NCI-H1417 treated with DMSO at 0.1 percent for 48 hours (cell line): ENCODE measurements at places on chromosomes 11 and 22.

- no peak for DNase-seq
Measured at GRCh38 chr11:46200537-46201281, 76.8 kb upstream of the CREB3L1 start.

DNA sequence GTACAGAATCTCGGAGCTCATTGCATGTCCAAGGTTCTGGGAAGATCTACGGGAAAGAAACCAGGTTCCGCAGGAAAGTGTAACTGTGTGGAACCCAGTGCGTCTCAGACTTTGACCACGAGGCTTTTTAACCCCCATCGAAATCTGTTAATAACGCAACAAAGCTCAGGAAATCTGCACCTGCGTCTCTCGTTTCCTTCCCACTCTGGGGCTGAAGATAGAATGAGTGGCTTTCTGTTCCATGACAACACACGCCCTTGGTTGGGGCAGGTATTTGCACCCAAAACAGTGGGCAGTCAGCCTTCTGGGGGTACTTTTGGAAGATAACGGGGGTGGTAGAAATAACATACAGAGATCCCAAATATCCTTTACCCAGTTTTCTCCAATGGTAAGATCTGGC is 38.5 kb downstream of the ISX start:
- no peak for DNase-seq

GRCh38 chr22:23094695-23095681 is 24.7 kb downstream of the GNAZ start:
- DNase-seq: no peak

GRCh38 chr11:127454856-127455255 is 454.3 kb upstream of the KIRREL3 start:
- peak; percentile 95 for DNase-seq

- DNase-seq: no peak
Measured at GRCh38 chr22:39374191-39374590, 24.4 kb downstream of the SYNGR1 start.

GRCh38 chr11:117646411-117646810 is 150.6 kb downstream of the DSCAML1 start:
- no peak for DNase-seq

GRCh38 chr22:17272511-17272991 is 53.3 kb upstream of the ADA2 start:
- DNase-seq: no peak

GRCh38 chr11:34235189-34235588 is 122.6 kb downstream of the ABTB2 start:
- no peak for DNase-seq

DNA sequence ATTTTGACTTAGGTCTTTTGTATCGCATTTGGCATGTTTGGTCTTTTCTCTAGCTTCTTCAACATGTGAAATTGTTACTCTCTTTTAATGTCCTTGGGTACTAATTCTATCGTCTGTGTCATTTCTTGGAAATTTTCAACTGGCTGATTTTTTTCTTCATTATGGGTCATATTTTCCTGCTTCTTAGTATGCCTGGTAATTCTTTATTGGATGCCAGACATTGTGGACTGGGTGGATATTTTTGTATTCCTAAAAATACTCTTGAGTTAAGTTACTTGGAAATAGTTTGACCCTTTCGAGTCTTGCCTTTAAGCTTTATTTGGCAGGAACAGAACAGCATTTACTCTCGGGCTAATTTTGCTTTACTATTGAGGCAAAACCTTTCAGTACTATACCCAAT is 140.1 kb downstream of the ETS1 start:
- DNase-seq: no peak

- no peak for DNase-seq
Measured at GRCh38 chr11:66183494-66184048, 84.9 kb upstream of the RAB1B start.

DNA sequence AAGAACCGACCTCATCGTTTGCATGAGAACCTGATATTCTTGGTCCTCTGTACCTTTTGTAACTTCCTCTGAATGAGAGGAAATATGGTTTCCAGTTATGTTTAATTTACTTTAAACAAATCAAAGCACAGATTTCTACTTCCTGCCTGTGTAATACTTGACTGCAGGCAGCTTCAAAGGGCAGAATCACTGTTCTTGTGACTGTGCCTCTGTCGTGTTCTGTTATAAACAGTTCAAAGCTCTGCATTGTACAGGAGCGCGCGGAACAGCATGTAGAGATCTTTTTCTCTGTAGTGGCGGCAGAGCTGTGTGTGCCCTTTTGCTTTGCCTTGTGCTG is 73.2 kb upstream of the CLDN5 start:
- no peak for DNase-seq

DNA sequence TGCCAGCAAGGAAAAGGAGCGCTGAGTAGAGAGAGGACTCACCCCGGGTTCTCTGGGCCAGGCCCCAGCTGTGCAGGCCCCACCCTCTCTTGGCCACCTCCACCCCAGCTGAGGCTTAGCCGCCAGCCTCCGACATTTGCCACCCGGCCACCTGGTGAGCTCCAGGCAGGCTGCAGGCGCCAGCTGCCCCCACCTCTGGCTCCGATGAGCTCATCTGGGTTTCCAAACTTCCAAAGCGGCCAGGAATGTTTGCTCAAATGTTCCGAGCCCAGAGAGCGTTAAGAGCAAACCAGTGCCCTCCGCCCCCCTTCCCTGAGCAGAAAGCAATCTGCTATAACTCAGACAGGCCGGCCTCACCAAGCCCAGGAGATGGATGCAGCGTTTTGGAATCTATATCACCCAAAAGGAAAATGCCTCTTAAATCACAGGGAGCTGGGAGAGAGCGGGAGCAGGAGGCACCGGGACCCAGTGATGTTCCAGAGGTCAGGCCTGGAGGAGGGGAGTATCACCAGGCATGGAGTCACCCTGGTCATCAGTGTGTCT is 9.1 kb upstream of the MN1 start:
- no peak for DNase-seq

- no peak for DNase-seq
Measured at GRCh38 chr11:125346565-125347260, 149.4 kb downstream of the FEZ1 start.

DNA sequence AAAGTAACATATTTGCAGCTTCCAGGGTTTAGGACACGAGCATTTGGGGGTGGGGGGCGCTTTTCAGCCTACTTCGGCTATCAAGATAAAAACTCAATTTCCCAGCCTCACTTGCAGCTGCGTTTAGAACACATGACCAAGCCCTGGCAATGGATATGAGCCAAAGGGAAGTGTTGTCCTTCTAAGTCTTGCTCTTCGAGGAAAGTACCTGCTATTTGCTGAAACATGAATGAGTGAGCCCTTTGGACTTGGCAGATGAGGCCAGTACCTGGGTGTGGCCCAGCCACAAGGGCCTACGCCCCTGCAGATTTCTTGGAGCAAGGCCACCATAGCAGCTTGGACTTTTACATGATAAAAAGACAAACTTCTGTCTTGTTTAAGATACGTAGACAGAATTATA is 60.2 kb upstream of the SORL1 start:
- DNase-seq: no peak

- DNase-seq: no peak
Measured at GRCh38 chr22:40300884-40301672, 45.2 kb upstream of the ADSL start.

DNA sequence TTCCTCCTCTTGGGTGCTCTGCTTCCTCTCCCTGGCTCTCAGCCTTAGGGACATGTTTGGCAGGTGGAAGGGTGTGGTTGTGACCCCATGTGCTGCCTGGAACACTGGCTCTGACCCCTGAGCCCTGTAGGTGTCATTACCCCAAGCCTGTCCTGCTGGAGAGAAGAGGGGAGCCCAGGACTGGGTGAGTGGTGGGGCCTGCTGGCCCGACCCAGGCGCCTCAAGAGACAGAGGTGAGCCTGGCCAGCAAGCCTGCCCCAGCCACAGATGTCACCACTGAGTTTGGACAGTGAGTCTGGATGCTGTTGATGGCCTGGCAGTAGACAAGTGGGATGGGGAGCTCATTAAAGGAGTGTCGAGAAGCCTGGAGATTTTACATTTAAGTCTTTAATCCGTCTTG is 1112.2 kb downstream of the BRD1 start:
- DNase-seq: no peak

GRCh38 chr22:42688241-42689211 is 32.1 kb downstream of the A4GALT start:
- no peak for DNase-seq

DNA sequence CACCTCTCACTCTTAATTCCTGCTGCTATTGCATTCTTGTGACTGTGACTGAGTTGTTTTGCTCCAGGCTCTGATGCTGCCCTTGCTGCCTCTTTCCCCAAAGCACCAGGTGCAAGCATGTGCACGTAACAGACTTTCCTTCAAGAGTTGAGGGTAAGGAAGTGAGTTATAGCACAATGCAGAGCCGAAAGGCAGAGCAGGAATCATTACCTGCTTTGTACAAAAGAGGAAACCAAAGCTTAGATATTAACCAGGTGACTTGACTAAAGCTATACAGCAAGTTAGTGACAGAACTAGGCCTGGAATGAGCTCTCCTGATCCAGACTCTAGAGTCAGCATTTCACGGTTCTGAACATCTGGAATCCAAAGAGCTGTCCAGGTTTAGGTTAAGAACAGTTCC is 33.6 kb downstream of the NEU3 start:
- DNase-seq: no peak

DNA sequence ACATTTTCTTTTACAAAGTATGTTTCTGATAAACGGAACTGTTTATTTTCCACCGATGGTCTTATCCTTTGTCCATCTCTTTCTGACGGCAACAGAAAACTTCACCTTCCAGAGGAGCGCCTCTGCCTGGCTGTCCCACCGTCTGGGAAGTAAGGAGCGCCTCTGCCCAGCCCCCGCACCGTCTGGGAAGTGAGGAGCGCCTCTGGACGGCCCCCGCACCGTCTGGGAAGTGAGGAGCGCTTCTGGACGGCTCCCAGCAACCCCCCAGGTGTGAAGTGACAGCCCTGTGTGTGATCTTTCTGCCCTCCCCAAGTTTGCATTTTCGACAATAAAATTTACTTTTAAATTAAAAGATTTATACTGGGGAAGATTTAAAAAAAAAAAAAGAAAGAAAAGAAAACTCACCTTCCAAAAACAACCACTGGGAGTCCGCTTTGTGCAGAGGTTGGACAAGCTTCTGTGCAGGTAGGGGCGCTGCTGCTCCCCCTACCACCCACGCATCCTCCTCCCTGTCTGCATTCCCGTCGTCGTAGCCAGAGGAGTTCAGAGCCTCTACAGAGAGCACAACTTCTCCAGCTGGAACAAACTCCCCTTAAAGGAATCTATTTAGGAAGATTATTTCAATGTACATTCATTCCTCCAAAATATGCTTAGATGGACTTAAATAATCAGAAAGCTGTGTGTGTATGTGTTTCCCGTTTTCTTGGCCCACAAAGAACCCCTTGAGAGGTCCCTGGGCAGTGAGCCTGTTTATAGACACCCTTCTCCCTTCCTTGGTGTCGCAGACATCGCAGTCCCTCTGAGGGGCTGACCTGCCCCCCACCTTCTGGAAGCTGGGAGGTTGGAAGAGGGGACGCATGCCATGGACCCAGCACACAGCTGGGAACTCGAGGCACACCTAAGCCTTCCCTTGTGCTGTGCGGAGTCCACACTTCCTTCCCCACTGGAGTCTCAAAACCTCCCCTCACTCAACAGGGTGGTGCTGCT is 849 bp upstream of the APOBEC3B start:
- DNase-seq: no peak

DNA sequence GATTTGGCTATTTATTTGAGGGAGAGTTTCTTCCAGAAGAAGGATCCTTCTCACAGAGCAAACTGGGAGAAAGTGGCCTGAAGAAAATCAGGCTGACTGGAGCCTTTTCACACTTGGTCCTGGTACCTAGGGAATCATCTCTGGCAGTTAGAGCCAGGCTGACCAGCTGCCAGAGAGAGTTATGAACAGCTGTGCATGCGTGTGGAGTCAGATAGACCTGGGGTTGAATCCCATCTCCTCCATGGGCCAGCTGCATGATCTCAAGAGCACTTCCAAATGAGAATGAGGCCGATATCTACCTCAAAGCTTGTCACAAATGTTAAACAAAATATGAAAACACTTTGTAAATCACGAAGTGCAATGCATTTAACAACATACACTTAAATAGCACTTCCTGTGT is 390.0 kb downstream of the TENM4 start:
- DNase-seq: no peak

DNA sequence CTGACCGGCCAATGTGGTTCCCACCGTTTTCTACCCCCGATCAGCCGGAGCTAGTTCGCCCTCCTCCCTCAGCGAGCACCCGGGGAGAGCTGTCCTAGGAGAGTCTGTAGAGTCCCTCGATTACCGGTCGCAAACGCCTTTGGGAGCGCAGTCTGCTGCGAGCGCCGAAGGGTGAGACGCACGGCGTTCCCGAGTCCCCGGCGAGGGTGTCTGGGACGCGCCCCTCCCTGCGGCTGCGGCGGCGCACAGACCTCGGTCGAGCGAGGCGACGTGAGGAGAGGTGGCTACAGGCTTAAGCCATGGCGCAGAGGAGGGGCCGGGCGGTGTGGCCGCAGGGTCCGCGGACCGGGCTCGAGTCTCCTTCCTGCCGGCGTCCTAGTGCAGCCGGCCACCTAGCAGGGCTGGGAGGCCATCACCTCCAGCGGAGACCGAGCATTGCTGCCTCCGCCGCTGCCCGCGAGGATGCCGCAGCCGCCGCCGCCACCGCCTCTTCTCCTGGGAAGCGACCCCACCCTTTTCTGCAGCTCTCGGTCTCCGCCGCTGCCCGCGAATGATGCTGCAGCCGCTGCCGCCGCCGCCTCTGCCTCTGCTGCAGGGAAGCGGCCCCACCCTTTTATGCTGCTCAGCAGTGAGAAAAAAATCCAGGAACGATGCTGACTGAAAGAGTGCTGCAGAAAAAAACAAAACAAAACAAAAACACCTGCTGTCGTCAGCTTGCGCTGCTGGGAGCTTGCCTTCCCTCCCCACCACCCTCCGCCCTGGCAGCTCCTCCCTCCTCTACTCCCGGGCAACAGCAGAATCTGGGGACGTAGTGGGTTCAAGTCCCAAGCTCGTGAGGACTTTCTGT is at the start of gene MAP6:
TSS of gene MAP6 (minus strand) at position 588 of the 847 bp plus-strand sequence. CDS start 669 bp downstream, outside the sequence.
- DNase-seq: peak; percentile 77

DNA sequence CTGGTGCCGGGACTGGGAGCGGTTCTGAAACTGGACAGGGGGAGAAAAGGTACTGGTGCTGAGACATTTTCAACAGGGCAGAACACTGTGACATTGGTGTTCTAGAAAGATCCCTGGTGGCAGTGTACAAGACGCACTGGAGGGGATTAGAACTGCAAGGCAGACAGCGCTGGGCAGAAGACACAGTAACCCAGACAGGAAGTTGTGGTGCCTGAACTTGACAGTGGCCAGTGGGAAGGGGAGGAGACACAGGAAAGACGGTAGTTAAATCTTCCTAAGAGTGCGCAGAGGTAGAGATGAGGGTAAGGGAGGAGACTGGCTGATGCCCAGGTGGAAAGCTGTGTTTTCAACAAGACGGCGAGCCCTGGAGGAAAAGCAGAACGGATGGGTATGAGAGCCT is 24.5 kb downstream of the FAM227A start:
- DNase-seq: no peak

- DNase-seq: no peak
Measured at GRCh38 chr22:49086181-49086580, 741.5 kb downstream of the BRD1 start.

DNA sequence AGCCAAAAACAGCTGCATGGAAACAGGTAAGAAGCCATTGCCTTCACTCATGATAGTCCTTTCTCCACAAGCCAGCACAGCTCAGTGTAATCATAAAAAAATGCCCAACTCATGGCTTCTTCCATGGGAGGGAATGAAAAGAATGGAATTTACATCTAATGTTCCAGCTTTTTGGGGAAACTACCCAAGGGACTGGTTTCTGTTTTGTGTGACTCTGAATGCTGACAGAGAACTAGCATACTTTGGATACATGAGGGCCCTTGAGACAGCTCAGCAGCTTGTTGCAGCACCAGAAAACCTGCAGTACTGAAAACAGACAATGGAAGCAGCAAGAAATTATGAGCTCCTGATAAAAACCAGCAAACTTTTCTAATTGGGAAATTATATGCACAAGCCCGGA is 24.2 kb upstream of the HORMAD2 start:
- DNase-seq: no peak

GRCh38 chr11:9747828-9748227 is 84.0 kb downstream of the SWAP70 start:
- DNase-seq: no peak
